ENCODE measurements at places on chromosomes 12 and 14. TPM values are rescaled to one million over a fixed set of nuclear protein-coding genes. Genes with fewer than 3 reads are reported as not detected.

The MSI1 gene
- 27.6 TPM for total RNA-seq

The ABCD4 gene
- 151 TPM for total RNA-seq

DNA sequence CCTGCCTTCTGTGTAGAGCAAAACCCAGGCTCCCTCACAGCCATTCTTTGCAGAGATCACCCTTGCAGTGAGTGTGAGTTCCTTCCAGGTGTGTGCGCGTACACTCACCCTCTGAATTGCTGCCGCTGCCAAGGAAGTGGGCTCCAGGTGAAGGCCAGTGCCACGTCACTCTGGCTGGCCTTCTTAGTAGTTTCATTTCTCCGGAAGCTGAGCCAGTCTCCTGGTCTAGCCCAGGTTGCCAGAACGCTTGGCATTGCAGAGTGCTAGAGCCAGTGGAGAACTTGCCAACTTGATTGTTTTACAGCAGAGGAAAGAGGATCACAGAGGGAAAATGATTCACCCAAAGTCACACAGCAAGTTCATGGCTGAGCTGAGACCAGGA lies 11.0 kb downstream of the CBLN3 start:
- peaks cover 24% of the 10 kb centered on the region for H3K36me3 ChIP-seq
- DNase-seq = no peak
- H3K27ac ChIP-seq = no peak overlapping the region
- H3K4me3 ChIP-seq = no peak overlapping the region
- peaks cover 3% of the 10 kb centered on the region for H3K4me1 ChIP-seq

GRCh38 chr12:124648710-124649384 lies 81.4 kb upstream of the NCOR2 start:
- H3K36me3 ChIP-seq = peaks cover 3% of the 10 kb centered on the region
- H3K27ac ChIP-seq = no peak overlapping the region
- DNase-seq = no peak
- H3K4me3 ChIP-seq = no peak overlapping the region
- no peaks in the 10 kb centered on the region for H3K4me1 ChIP-seq
- H3K27me3 ChIP-seq = peaks cover 8% of the 10 kb centered on the region

DNA sequence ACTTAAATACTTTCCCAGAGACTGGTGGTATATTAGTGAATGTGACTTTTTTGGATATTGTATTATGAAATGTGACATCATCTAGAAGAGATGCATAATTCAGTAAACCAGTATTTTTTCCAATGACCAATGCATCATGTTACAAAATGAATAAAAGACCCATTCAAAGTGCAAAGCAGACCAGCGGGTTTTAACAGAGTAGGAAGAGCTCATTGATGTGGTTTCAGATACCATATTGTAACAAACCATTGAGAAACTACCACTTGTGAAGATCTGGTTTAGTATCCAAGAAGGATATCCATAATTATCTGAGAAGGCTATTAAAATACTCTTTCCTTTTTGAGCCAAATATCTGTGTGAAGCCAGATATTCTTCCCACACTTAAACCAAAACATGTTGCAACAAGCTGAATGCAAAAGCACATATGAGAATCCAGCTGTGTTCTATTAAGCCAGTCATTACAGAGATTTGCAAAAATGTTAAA lies 47.7 kb downstream of the MVK start:
- no peaks in the 10 kb centered on the region for H3K27me3 ChIP-seq
- no peaks in the 10 kb centered on the region for H3K36me3 ChIP-seq
- no peak overlapping the region for H3K27ac ChIP-seq
- no peak overlapping the region for H3K4me3 ChIP-seq
- DNase-seq = no peak

The LHX5 gene
- not detected for total RNA-seq
